ENCODE measurements at places on chromosomes 2 and 18.

DNA sequence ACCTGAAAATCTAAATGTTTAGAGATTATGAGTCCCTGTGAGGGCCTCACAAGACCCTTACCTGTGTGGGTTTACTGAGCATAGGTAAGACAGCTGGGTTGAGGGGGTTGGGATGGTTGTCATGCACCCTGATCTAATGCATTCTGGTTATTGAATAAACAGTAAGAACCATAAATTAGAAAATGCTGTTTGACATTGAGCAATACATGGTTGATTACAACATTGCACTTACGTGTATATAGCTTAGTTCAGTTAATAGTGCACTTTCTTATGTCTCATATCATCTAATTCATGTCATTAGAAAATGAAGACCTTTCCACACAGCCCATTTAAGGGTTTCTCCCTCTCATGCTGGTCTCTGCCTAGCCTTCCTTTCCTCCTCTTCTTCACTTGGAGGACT lies 253.5 kb upstream of the ATP5MC3 start:
- DNase-seq, result no peak

DNA sequence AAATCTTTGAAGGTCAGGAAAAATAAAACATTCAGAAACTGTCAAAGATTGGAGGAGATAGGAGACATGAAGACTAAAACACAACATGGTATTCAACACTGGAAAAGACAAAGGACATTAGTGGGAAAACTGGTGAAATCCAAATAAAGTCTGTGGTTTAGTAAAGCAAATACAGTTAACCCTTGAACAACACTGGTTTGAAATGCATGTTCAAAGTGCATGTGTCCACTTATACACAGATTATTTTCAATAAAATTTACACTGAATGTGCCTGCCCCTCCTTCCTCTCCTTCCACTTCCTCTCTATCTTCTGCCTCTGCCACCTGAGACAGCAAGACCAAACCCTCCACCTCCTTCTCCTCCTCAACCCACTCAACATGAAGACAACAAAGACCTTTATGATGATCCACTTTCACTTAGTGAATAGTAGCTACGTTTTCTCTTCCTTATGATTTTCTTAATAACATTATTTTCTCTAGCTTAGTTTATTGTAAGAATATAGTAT lies 14.5 kb downstream of the OLA1 start:
- no peak for DNase-seq

- no peak for DNase-seq
Observed at GRCh38 chr2:86021396-86022378, 84.0 kb downstream of the POLR1A start.

DNA sequence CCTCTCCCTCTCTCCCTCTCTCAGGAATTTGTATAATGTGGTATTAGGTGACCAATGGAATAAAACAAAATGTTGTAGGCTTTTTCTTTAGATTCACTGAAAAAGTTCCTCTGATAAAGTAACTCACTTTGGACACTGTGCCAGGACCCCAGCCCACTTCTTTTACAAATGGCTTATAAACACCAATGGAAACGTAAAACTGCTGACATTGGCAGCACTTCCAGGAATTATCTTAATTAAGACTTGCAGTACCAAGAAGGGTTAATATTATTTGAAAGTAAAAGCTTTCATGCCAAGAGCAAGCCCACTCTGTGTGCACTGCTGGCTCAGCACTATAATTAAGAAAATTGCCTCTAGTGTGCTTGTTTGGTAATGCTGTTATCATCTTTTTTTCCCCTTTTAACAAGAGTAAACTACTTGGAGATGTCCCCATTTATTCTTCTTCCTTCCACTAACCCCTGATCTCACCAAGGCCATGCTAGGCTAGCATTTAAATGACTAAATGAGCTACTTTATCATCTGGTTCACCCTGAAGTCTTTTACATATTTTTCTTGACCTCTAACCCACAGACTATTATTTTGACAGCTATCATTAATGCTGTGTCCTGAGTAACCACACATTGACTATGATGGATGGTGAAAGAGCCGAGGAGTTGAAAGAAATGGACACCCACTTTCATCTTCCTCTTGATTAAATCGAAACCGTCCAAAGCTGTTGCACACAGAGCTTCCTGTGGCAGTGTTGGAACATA lies 232.2 kb upstream of the ETAA1 start:
- no peak for DNase-seq

DNA sequence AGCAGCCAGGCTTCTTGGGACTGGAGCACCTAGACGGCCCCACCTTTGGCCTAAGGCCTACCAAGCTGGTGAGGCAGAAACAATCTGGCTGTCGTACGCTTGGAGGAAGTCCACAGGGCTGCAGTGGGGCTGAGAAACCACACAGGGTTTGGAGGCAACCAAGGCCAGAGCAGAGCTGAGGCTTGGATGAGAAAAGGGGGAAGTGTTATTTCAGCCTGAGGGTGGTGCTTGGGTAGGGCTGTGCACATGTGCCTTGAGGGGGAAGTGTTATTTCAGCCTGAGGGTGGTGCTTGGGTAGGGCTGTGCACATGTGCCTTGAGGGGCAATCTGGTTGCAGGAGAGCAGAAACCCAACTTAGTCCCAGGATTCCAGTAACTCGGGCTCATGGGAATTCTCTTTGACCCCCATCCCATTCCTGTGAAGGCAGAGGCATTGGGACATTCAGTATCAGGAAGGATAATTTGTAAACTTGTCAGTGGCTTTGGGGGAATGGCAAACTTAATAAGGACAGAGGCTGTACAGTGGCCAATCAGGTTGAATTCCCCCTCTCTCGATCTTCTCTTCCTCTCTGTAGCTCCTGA lies 971 bp upstream of the FBXO41 start:
- DNase-seq, result no peak

DNA sequence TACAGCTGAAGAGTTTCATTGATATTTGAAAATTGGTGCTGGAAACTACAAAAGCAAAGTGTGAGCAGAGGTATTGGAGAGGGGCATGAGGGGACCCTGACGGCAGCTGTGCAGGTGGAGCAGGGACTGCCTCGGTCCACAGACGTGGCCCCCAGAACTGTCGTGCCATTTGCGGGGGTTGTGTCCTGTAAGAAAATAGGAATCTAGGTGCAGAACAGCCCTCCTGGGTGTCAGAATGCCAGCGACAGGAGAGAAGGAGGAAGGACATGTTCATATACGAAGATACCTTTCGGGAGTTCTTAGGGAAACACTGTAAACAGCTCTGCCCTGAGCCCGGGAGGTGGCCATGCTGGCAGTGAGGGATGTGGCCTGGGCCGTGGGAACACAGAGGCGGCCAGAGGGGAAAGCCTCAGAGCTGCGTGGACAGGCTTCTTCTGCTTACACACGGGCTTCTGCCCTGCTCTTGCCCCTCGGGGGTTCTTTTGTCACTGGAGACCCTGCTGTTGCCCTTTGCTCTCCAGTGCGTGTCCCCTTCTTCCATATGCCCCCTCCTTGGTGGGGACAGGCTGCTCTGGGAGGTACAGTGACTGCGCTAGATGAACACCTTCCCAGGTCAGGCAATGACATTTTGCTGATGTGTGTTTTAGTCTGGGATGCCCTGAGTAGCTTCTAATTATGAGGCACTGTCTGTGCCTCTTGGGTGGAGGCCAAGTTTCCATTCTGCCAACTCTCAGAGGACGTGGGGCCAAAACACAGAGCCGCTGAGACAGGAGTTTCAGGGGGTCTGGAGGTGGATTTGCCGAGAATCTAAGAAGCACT lies 81.9 kb upstream of the TXNDC2 start:
- no peak for DNase-seq

DNA sequence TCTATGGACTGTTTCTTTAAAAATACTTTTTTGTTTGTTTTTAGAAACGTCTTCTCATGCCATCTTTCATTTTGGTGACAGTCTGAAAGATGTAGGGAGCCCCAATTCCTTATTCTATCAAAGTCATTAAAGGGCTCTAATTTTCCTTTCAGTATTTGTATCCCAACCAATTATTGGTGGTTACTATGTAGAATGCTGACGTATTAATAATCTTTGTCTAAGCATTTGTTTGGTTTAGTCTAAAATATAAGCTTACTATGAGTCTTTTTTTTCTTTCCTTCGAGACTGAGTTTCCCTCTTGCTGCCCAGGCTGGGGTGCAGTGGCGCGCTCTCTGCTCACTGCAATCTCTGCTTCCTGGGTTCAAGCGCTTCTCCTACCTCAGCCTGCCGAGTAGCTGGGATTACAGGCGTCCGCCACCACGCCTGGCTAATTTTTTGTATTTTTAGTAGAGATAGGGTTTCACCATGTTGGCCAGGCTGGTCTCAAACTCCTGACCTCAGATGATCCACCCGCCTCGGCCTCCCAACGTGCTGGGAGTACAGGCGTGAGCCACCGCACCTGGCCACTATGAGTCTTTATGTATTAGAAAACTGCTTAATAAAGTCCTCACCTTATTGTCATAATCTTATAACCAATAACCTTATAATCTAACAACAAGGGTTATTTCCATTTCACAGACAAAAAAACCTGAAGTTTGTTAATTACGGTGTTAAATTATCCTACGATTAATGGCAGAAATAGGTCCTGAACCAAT lies 849 bp upstream of the VRK2 start:
- no peak for DNase-seq

GRCh38 chr2:240836781-240837467 lies 16.9 kb upstream of the KIF1A start:
- DNase-seq, result no peak

GRCh38 chr2:124514236-124514635 lies 489.1 kb downstream of the CNTNAP5 start:
- DNase-seq, result no peak

DNA sequence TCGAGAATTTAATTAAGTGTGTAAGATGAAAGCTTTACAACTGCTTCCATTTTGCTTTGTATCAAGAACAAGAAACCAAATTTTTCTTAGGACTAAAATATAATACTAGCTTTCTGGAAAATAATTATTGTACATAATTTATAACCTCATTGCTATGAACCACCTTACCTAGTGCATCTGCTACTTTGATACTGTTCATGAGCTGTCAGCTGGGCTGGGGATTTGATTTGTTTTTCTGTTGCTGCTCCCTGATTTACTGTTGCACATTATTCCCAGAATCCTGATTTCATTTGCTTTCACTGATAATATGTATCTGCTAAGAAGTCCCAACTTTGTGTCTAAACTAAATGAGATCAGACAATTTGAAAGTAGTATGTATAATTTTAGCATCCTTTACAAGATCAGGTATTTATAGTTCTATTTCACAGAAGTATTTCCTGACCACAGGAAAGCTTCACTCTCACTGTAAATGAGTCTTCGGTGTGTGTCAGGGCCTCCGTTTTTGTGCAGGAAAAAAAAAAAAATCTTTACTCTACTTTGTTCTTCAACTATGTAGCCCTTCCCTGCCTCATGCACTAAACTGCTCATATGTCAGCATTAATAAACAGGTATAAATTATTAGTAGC lies 105.6 kb upstream of the CCDC150 start:
- DNase-seq, result no peak

DNA sequence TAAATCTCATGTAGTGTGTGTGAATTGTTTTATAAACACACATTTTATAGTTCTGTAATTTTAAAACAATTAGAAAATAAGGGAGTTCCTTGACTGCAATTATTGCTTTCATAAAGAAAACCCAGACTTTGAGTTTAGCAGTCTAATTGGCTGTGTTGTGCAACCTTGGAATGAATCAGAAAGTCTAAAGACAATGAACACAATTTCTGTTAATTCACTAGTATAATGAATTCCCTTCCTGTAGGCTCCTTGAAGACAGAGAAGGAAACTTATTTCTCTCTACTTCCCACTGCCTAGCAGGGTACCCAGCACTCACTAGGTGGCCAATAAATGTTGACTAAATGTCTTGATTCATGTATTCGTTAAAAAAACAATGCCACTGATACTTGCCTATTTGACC lies 79.9 kb downstream of the ANTXR1 start:
- no peak for DNase-seq

- DNase-seq, result no peak
Observed at GRCh38 chr2:101047774-101048173, 45.7 kb downstream of the RPL31 start.

DNA sequence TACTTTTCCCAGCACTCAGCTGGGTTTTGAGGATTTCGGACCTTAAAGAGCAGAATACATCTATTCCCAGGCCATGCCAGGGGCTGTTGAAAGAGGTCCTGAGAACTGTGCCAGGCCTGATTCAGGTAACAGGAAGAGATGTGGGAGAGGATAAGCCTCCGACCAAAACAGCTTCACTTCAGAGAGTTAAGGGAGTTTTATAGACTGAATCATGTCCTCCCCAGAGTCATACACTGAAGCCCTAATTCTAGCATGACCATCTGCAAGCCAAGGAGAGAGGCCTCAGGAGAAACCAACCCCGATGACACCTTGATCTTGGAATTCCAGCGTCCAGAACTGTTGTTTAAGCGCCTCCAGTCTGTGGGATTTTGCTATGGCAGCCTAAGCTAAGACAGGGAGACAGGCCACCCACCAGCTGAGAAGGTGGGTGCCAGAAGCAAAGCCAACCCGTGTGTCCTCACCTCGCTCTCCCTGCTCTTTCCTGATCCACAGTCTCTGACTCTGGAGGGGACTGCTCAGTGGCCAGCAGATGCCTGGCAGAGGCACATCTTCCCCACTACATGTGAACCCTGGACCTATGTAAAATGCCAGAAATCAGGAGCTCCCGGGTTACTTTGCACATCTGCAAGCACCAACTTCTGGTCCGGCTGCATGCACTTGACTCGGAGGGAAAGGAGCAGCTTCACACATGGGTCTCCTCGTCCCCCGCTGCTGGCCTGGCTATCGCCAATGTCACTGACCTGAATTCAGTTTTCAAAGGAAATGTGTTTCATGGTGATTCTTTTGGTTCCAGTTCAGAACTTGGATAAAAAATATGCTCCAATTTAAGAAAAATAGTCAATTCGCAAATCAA lies 116.8 kb upstream of the EPC2 start:
- no peak for DNase-seq

DNA sequence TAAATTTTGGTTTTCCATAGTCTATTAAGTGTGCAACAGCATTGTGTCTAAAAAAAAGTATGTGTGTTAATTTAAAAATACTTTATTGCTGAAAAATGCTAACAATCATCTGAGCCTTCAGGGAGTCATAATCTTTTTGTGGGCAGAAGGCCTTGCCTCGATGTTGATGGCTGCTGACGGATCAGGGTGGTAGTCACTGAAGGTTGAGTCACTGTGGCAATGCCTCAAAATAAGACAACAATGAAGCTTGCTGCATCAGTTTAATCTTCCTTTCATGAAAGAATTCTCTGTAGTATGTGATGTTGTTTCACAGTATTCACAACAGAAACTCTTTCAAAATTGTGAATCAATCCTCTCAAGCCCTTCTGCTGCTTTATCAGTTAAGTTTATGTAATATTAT lies 31.3 kb downstream of the HDHD2 start:
- no peak for DNase-seq

- no peak for DNase-seq
Observed at GRCh38 chr2:21443494-21444105, 319.8 kb downstream of the TDRD15 start.

- DNase-seq, result no peak
Observed at GRCh38 chr18:31419457-31419932, 28.0 kb upstream of the DSG3 start.

- DNase-seq, result no peak
Observed at GRCh38 chr18:50982802-50983179, 15.0 kb downstream of the ELAC1 start.

DNA sequence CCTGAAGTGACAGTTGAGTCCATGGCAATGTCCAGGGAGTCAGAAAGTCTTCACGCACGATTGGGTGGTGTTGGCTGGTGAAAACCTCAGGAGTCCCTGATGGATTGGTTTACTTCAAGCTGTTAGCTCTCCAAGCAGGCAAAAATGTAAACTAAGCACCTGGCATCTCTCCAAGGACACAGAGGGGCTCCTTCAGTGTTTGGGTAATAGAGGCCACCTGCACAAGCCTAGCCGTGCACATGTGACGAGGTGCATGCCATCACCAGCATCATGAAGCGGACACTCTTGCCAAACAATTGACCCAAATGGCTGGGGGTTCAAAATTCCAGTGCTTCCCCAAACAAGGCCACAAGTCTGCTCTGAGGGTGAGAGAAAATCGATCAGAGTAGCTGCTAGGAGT lies 104.7 kb upstream of the CD302 start:
- no peak for DNase-seq
